Stimulated activated CD8-positive, alpha-beta memory T cell treated with anti-CD3 and anti-CD28 coated beads, Interleukin-7, amount 100 ng/mL, for 1 hour (primary cell): ENCODE measurements at places on chromosomes 6 and 20.

GRCh38 chr6:110295451-110296165, 62.5 kb downstream of the METTL24 start:
- no peak for DNase-seq

DNA sequence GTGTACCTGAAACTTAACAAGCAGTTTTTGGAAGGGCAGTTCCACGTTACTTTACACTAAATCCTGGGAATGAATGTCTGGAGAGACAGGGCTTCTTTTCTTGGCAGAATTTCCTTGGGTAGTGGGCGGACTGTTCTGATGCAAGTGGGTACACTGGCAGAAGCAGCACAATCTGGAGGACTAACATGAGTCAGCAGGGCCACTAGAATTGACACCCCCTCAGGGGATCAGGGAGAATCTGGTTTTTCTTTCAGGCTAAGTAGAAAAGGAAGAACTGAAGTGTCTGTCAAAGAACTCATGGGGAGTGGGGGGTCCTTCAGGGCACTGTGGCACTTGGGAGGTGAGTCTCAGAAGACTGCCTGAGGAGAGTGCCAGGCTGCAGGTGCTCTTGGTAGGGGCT, 34.6 kb downstream of the PANK2 start:
- DNase-seq = no peak

DNA sequence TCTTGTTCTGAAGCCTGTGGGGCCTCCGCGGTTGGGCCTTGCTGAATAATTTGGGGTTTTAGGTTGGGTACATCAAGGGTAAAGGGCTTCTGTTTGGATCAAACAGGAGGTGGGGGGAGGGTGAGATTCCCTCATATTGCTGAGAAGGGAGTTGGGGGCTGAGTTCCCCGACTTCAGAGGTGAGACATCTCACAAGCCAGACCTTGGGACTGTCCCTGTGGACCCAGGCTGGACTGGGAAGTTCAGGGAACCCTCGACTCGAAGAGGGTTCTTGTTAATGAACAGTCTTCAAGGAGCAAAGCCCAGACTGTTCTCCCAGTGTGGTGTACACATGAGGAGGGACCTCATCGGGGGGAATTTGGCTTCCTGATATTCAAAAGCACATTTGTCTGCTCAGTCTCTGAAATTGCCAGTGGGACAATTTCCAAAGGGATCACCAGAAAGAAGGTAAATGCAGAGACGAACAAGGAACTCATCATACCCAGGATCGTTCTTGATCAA, 118.5 kb downstream of the SYCP2 start:
- DNase-seq = no peak

- no peak for DNase-seq
These were observed 50.1 kb downstream of the FOXC1 start for GRCh38 chr6:1659816-1660215.

DNA sequence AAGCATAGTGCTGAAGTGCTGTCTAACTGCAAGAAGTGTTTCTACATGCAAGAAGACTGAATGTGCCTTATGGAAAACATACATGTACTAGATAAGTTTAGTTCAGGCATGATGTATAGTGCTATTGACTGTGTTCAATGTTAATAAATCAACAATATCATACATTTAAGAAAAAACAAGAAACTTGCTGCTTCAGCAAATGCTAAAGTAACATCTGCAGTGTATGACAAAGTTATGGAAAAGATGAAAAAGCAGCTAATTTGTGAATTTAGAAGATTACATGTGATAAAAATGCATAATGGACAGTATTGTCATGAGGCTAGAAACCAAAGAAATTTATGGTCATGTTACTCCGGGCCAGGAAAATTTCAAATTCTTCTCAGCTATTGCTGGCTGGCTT, 174.9 kb upstream of the SPTLC3 start:
- DNase-seq = no peak

- DNase-seq = no peak
These were observed 124.0 kb downstream of the EDN1 start for GRCh38 chr6:12414096-12414675.

DNA sequence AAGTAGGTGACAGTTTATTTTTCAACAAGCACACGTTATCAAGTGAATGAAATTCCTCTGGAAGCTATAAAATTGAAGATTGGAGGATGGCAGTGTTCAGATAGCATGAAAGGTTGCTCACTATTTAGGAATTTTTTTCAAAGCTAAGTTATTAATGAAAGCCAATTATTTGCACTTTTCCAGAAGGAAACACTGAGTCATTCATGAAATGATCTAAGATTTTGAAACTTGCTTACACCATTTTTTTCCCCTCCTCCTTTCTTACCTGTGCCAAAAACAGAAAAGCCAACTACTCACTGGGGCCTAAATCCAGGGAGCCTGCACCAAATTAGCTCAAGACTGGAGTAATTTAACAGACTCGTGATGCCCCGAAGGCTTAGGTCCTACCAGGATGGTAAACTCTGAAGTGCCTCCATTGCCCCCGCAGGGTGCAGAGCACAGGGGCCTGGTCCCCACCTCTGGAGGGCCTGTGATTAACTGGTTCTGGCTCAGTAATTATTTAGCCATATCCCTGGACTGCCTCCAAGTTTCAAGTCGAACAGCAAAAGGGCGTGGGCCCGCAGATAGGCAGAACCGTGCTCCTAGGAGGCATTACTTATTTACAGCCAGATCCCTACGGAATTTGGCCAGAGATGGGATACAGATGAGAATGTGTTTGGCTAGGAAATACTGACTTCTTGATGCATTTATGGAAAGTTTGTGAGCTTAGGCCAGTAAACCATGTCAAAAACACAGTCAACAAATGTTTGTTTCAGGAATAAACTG, 28.0 kb upstream of the ZNF217 start:
- no peak for DNase-seq

- no peak for DNase-seq
These were observed 31.9 kb downstream of the ARID1B start for GRCh38 chr6:156809034-156809433.

GRCh38 chr6:21588481-21589351, 4.8 kb upstream of the SOX4 start:
- DNase-seq = no peak

DNA sequence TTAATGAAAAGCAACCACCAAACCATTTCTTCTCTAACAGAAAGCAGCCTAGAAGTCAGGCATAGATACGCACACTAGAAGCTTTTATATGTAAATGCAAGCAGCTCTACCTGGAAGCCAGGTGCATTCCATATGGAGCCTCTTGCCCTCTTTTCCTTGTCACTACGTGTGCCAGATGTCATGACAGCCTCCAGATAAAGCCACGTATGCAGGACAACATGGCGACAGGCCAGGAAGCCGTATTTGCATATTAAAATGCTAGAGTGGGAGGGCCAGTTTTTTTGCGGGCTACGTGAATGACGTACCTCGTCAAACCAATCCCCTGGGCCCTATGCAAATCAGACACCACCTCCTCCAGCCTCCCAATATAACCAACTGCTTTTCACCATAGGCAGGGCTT, 308.1 kb upstream of the SPTLC3 start:
- no peak for DNase-seq

- DNase-seq = no peak
These were observed 381.6 kb upstream of the CNR1 start for GRCh38 chr6:88547768-88548167.

DNA sequence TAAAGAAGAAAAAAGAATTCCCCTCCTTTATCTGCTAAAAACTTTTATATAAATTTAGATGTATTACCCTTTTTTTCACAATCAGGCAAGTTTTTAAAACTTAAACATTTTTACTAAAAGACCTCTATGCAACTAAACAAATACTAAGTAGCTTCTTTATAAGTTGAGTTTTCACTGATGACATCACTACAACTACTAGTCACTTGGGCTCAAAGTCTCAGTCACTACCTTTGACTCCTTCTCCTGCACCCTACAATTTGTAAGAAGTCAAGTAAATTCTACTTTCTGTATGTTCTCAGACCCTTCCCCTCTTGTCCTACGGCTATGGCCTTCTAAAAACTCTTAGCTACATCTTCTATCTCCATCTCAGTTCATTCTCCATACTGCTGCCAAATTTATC, 11.2 kb downstream of the SUPT3H start:
- no peak for DNase-seq

DNA sequence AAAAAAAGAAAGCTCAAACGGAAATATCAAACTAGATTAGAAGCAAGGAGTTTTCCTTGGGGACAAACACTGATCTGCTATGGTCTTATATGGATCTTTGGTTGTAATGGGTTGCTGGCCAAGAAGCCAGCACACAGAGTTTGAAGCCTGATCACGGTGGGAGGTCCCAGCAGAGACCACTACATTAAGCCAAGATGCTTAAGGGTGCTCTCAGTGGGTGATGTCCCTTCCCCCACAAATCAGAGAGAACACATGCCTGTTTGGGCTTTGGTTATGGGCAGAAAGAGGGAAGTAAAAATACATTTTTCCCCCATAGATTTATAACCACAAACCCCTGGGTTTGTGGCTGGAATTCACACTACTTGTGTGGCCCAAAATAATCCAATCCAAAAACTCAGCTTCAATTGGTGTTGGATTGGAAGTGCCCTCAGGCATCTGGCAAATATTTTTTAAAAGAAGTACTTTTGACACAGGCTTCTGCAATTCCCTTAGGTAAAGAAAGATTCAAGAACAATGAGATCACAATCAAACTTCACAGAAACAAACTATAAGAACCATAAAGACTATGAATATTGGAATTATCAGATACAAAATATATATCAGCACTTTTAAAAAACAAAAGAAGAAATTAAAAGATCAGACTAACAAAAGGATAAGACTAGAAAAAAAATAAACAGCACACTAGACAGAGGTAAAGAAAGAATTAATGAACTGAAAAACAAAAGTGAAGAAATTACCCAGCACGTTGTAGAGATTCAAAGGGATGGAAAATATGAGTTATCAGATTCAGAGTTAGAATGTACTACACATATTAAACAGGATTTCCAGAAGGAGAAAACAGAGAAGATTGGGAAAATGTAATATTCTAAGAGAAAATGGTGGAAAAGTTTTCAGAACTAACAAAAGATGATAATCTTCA, 44.7 kb downstream of the ESF1 start:
- no peak for DNase-seq

DNA sequence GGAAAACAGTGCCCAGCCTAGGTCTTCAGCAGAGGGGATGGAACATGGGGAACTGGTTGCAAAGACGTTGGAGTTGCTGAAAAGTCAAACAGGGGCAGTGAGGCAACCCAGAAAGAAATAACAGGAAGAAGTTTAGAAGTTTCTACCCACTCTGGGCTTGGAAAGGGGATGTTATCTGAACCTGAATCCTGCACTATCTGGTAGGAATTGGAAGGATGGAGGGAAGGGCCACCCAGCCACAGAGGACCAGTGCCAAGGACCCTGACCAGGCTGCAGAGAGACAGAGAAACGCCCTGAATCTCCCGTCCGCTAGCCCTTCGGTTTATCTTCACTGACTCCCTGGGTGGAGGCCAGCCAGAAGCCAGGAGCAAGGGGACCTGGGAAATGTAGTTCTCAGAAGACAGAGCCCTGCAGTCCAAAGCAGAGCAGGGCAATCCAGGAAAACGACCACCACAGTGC, 217.3 kb upstream of the RREB1 start:
- DNase-seq = no peak

- no peak for DNase-seq
These were observed 813.4 kb downstream of the MAFB start for GRCh38 chr20:39875492-39876110.

- DNase-seq = no peak
These were observed 130.6 kb upstream of the INSM1 start for GRCh38 chr20:20237093-20237959.

GRCh38 chr6:82006027-82006738, 241.4 kb downstream of the IBTK start:
- no peak for DNase-seq

DNA sequence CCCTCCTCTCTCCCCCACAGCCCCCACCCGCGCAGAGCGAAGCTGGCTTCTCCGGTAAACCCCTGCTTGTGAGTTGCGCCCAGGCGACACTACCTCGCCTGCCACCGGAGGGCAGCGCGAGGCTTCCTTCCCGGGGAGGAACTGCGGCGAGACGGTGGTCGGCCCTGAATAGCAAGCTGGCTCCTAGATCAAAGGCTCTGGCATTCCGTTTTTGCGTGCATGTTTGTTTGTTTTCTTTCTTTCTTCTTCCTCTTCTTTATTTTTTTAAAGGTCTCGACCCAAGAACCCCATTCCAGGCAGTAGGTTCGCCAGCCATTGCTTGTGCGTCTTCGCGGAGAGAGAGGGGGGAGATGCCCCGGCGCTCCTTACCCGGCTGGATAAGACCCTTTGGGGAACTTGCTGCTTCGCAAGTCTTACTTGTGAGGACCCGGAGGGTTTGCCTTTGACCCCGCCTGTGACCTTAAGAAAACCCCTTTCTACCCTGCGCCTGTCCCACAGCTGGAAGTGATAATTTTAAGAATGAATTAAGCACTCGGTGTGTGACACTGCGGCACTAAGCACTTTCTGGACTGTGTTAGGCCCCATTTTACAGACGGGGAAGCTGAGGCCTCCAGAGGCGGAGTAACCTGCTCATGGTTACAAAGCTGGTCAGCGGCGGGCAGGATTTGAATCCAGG, 92.7 kb upstream of the SIRPA start:
- no peak for DNase-seq

DNA sequence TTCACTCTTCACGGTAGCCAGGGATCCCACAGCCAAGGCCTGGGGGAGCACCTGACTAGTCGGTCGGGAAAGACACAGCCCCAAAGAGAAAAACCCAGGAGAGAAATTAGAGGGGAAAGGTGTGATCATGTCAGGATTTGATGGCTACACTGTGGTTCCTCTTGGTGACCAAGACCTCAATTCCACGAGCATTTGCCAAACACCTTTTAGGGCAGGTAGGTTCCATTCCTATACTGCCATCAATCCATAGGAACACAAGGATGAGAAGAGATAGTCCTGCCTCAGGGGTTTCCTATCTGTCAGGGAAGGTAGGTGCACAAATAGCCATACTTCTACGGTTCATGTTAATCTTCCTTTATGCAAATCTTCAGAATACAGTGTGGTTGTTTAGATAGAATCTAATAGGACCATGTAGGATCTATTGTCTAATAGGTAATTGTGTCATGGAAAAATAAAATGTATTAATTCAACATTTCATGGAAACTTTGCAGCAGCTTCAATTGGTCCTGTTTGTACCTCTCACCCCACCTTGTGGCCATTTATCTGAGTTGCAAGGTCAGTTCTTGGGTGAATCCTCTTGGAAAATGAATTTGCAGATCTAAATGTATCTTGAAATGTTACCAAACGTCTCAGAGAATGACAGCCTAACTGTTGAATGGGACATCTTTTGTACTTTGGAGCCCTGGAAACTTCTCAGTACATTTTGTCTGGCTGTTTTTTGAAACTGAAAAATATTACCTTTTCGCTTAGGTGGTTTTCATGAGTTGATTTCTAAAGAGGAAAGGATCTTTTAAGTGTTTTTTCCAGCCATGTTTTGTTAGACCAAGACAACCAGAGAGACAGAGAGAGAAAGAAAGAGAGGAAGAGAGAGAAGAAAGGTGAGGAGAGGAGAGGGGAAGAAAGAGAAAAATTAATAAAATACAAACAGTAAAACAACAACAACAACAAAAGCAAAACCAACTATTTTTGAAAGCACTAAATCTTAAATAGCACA, 33.7 kb upstream of the IYD start:
- DNase-seq = no peak

- no peak for DNase-seq
These were observed 12.8 kb upstream of the MYMX start for GRCh38 chr6:44203955-44204354.
